Posterior vena cava (tissue), 2 donors: ENCODE measurements at places on chromosomes 3 and 15. TPM values are rescaled to one million over a fixed set of nuclear protein-coding genes. Genes with fewer than 3 reads are reported as not detected.

DNA sequence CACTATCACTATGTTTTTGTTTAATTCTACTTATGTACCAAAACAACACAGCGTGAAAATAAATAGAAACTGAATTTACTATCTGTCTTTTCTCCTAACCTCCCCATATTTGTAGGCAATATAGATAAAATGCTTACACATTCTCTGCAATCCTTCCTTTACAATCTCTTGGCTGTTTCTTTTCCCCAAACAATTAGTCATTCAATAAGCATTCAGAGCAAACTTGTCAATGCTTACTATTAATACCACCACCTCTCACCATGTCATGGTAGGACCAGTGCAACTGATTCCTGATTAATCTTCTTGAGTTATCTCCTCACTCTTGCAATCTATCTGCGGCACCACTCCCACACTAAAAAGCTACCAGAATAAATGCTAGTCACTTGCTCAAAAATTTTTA lies 74.0 kb upstream of the TTBK2 start:
- no peak for DNase-seq

DNA sequence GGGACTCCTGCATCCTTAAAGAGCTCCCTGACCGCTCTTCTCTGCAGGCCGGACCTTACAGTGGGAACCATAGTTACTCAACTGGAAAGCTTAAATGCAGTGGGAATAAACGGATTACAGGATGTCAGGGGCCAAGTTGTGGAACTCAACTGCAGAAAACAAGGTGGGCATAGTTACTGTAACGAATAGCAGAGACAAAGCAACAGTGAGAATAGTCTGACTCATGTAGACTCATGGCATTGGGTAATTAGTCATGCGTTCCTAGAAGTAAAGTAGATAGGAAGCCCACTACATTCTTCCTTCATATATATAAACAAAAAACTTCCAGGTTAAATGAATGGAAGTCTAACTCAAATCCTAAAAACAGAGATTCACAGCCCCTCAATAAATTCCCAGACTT lies 95.5 kb upstream of the CHRNA7 start:
- DNase-seq: no peak

DNA sequence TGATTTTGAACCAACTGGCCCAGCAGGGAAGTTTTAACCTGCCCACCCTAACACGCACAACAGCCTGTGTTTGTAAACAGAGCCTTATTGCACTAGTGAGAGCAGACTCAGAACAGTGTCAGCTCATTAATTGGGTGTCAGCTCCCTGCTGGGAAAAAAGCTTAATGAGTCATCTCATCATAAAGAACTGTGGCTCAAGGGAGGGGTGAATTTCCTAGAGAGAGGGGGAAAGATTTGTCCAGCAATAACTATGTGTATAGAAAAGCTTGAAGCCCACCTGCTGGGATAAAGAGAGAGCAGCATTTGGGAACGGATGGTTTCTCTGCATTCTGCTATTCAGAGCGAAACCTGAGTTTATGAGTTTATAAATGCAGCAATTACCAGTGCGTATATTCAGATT lies 48.9 kb upstream of the GMNC start:
- DNase-seq: no peak

DNA sequence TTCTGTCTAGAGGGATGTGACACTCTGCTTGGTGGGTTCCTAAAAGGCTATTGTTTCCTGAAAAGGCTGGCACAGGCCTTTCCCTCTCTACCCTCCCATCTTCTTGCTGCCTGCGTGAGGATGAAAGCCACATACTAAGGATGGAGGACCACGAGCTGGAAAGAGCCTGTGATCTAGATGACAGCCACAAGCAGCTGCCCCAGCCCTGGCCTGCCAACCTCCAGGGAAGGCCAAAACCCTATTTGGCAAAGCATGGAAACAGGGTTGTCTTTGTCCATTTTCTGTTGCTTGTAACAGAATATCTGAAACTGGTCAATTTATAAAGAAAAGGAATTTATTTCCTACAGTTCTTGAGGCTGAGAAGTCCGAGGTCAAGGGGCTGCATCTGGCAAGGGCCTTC lies 144.5 kb downstream of the FBLN2 start:
- DNase-seq: no peak

Gene CCR3
- not detected for total RNA-seq

Gene IQCF5
- total RNA-seq: not detected

DNA sequence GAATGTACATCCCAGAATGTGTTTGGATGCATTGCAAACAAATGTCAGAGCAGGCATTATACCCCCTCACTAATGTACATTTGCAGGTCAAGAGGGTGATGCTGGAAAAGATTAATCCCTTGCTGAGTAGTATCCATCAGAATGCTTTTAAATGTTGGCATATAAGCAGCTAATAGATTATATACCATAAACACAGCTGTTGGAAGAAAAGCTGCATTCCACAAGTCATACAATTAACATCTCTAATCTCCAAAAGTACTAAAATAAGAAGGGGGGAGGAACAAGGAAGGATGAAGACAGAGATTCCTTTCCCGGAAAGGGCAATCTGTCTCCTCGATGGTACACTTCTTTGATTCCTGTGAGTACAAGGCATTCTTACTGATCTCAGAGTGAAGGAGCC lies 445.7 kb upstream of the CDIN1 start:
- DNase-seq: no peak

Gene FOXL2
- total RNA-seq: not detected

Gene CHRD
- total RNA-seq: 18.6 TPM

DNA sequence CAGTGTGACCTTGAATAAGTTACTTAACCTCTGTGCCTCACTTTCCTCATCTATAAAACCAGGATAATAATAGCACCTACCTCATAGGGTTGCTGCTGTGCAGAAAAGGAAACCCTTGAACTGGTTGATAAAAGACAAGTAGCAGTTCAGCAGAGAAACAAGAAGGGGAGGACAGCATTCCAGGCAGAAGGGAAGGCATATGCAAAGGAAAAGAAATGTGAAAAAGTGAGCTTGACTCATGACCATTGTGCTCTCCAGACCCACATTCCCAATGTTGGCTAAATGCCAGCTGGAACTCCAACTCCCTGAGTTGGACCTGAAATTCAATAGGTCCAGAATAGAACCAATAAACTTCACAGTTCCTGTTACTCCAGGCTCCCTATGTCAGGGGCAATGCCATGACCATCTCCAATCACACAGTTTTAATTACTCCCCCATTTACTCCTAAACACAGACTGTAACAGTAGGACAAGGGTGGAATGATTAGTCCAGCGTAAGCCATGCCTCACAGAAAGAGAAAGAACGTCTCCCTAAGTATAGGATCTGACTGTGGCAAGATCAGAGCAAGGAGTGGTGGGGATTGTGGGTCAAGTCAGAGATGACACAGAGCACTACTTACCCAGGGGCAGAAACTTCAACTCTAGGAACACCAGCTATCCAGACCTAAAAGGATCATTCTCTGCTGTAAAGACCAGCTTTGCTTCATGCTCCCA lies 26.9 kb downstream of the PRKAR2A start:
- no peak for DNase-seq

GRCh38 chr15:35618260-35619188 lies 72.6 kb upstream of the DPH6 start:
- no peak for DNase-seq

DNA sequence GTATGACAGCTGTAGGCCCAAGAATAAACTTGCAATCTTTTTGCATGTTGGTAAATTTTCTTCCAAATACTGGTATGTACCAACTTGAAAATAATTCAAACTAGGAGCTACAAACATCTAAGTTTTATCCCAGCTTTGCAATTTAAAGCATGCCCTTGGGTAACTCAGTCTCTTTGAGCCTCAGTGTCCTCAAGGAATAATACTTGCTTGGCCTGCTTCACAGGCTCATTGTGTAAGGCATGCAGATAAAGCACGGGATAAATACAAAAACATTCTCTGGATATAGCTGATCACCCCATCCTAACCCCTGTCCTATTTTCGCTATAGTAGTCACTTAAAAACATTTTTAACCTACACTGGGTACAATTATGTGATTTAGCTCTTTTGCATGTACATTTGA lies 9.6 kb upstream of the TMEM44 start:
- no peak for DNase-seq

DNA sequence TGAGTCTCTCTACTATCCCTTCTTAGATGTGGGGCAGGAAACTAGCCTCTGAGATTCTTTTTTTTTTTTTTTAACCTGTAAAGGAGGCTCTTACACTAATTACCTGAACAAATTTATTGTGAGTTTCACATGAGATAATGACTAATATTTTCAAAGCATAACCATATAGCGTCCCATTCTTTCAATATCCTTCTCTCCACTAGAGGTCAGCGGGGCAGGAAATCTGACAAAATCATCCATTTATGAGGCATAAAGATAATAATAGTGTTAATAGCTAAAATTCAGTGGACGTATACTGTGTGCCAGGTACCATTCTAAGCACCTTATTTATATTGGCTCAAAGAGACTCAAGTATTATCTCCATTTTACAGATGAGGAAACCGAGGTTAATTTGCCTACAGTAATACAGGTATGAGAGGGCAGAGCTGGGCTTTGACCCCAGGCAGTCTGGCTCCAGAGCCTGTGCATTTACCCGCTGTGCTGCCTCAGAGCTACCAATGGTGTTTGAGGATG lies 16.3 kb upstream of the SMAD6 start:
- DNase-seq: no peak

Gene UTS2B
- 0.37 TPM for total RNA-seq

GRCh38 chr3:32323604-32324003 lies 68.0 kb upstream of the CMTM7 start:
- no peak for DNase-seq

- DNase-seq: no peak
Measured at GRCh38 chr3:39435006-39435748, 28.7 kb downstream of the RPSA start.
